ENCODE measurements at places on chromosomes 16 and 17.

DNA sequence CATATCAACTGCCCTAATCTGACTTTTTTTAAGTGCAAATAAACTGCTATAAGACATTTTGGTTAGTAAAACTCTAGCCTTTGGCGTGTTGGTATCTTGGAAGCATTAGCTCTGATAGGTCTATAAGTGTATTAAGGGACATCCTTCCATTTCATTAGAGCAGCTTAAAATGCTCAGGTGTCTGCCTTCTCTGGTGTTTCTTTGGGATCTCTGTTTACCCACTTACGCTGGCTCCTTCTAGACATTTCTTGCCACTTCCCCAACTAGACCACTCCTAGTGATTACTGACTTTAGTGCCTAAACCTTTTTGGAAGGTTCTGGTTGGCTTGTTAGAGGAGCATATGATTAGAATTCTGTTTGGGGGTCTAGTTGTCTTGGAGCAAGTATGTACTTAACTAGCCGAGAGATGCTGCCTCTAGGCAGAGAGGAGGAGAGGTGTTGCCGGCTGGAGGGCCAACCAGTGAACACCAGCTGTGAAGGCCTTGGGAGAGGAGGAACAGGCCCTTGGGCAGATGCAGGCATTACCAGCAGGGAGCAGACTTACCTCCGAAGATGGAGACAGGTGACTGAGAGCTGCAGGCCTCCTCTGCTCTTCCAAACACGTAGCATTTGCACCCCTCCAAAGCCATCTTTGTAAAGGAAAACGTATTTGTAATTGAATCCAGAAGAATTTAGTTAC lies 15.2 kb upstream of the CLEC18C start:
- DNase-seq, result no peak

- DNase-seq, result no peak
These were observed 30.9 kb downstream of the ZNF778 start for GRCh38 chr16:89248196-89248982.

DNA sequence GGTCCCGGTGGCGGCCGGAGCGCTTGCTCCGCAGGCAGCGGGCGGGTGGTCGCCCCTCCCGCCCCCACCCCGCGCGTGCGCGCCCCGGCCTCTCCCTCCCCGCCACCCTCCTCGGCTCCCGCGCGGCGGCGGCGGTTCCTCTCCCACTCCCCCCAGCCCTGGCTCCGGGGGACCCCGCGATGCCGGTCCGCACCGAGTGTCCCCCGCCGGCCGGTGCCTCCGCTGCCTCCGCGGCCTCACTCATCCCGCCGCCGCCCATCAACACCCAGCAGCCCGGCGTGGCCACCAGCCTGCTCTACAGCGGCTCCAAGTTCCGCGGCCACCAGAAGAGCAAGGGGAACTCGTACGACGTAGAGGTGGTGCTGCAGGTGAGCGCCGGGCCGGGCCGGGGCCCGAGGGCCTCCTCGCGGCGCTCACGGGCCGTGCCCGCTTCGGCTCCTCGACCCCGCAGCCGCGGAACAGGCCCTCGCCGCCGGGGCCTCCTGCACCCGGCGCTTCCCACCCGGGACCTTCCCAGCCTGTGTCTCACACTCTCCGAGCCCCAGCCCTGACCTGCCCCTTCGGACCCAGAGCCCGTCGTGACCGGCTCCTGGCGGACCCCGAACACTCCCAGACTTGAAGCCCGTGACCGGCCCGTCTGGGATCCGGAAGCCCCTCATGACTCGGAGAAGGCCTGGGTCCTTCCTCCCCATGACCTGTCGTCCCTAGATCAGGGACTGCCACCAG lies 490 bp downstream of the GID4 start:
- no peak for DNase-seq

DNA sequence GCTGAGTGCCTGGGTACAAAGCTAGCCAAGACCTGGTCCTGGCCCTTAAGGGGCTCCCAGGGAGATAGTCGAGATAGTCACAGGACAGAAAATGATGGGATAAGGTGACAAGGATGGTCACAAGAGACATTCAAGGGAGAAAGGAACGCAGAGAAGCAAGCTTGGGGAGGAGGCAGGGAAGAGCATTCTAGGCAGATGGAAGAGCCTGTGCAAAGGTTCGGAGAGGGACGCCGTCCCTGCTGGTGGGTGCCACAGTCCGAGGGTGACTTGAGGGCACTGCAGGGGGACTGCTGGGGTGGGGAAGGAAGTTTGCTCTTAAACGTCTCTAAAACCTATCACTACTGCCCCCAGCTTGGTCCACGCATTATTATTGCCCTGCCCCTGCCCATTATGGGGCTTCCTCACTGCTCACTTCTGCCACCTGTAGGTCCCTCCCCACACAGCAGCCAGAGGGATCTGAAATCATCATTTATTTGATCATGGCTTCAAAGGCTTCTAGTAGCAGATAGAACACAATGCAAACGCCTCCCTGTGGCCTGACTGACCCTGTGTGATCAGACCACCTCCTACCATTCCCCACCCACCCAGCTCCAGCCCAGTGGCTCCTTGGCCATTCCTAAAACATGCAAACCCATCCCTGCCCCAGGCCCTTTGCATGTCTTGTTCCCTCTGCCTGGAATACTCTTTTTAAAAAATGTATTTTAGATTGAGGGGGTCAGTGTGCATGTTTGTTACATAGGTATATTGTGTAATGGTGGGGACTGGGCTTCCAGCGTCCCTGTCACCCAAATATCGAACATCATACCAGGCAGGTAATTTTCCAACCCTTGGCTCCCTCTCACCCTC lies 60.3 kb downstream of the RMI2 start:
- peak; percentile 25 for DNase-seq

GRCh38 chr17:8914554-8914953 lies 47.1 kb upstream of the PIK3R6 start:
- no peak for DNase-seq

DNA sequence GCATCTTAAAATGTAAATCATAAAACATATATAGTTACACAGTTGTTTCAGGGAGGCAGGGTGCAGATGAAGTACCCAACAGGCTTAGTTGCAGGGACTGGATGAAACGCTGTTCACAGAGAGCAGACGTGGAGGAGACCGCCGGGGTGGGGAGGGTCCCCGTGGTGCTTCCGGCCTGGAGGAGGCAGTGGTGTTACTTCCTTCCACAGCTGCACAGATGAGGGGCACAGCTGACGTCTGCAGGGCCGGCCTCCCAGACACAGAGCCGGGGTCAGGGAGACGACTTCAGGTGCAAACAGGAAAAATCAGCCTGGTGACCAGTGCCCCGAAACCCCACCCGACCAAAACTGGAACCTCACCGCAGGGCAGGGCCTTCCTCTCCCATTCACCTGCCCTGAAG lies 17.1 kb downstream of the SPIRE2 start:
- no peak for DNase-seq

GRCh38 chr16:85254051-85254450 lies 141.8 kb upstream of the CIBAR2 start:
- DNase-seq, result no peak

GRCh38 chr17:29251184-29251583 lies 4.5 kb downstream of the CRYBA1 start:
- DNase-seq, result no peak

DNA sequence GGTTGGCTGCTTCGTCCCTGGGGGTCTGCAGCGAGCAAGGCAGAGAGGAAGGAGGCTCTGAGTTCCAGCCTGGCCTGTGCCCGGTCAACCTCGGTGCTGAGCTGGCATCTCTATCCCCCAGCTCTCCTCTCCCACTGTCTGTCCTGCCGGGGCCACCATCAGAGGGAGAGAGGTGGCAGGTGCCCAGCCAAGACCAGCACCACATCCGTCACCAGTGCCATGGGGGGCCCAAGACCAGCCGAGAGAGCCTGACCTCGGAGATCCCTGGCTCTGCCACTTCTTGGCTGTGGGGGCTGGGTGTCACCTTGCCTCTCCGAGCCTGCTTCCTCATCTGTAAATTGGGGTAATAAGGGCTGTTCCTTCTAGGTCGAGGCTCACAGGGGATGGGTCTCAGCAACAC lies 560 bp upstream of the P2RX1 start:
- no peak for DNase-seq

DNA sequence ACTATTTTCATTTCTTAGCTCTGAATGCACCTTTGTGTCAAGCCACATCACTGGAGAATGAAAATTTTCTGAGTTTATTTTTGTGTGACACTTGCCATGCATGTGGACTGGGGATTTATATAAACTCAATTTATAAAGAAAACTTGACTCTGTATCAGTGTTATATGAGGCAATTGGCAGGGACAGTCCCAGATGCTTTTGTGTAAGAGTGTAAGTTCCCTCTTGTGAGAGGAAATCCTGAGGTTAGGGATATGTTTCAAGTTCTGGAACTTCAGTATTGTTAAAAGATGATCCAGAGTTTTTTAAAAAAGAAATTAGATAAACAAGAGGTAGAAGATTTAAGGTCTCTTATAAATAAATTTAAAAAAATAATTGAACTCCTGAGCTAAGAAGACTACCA lies 10.9 kb upstream of the CCL8 start:
- DNase-seq, result no peak

GRCh38 chr16:78638371-78638770 lies 538.9 kb downstream of the WWOX start:
- no peak for DNase-seq

- no peak for DNase-seq
These were observed 1.2 kb upstream of the FDXR start for GRCh38 chr17:74873874-74874614.

- DNase-seq, result no peak
These were observed 5.6 kb upstream of the RNPS1 start for GRCh38 chr16:2273484-2273883.

DNA sequence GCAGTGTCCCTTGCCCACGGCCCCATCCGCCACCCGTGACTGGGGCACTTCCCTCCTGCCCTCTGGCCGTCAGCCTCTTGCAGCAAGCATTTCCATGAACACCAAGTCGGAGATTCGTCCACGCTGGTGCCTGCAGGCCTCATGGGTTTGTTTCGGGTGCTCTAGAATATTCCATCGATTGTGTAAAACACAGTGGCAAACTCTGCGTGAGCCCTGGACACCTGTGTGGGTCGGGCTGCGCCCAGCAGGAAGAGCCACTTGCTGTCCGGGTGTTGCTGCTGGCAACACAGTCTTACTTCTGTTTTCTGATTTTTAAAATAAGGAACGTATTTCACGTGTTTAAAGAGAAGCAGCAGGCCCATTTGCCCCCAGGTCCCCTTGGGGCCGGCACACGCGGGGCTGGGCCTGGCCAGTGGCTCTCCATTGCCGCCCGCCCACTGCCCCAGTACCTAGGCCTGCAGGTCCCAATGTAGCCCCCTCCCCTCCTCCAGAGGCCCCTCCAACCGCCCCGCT lies 10.0 kb downstream of the CYBC1 start:
- DNase-seq, result no peak

DNA sequence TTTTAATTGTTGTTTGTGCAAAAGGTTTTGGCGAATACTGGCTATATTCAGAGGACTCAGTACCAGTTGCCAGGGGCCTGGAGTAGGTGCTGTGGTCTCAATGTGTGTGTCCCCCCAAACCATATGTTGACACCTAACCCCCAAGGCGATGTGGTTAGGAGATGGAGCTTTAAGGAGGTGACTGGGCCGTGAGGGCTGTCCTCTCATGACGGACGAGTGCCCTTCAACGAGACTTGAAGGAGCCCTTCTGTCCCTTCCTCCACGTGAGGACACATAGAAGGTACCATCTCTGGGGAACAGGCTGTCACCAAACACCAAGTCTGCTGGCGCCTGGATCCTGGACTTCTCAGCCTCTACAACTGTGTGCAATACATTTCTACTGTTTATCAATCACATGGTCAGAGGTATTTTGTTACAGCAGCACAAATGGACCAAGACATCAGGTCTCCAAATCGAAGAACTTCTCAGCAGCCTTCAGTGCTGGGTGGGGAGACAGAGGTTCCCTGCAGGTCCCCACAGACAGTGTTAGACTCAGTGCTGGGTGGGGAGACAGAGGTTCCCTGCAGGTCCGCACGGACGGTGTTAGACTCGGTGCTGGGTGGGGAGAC lies 24.8 kb upstream of the METRNL start:
- no peak for DNase-seq

DNA sequence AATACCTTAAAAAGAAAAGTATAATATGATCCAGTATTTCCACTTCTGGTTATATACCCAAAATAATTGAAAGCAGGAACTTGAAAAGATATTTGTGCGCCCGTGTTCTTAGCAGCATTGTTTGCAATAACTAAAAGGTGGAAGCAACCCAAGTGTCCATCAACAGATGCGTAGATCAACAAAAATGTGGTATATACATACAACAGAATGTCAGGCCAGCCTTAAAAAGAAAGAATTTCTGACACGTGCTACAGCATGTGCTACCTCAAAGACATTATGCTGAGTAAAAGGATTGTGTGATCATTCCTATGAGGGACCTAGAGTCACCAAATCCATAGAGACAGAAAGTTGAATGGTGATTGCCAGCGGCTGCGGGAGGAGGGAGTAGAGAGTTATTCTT lies 133.1 kb downstream of the SPECC1 start:
- DNase-seq, result no peak

GRCh38 chr16:70159355-70160348 lies 13.9 kb upstream of the CLEC18C start:
- no peak for DNase-seq

GRCh38 chr16:14344292-14344691 lies 273.2 kb downstream of the MRTFB start:
- no peak for DNase-seq

- DNase-seq, result peak; percentile 8
These were observed 51.8 kb upstream of the JPH3 start for GRCh38 chr16:87550495-87550961.

- no peak for DNase-seq
These were observed 1.3 kb downstream of the APPBP2 start for GRCh38 chr17:60524463-60525327.

GRCh38 chr16:55938126-55938525 lies 63.0 kb upstream of the CES5A start:
- no peak for DNase-seq

DNA sequence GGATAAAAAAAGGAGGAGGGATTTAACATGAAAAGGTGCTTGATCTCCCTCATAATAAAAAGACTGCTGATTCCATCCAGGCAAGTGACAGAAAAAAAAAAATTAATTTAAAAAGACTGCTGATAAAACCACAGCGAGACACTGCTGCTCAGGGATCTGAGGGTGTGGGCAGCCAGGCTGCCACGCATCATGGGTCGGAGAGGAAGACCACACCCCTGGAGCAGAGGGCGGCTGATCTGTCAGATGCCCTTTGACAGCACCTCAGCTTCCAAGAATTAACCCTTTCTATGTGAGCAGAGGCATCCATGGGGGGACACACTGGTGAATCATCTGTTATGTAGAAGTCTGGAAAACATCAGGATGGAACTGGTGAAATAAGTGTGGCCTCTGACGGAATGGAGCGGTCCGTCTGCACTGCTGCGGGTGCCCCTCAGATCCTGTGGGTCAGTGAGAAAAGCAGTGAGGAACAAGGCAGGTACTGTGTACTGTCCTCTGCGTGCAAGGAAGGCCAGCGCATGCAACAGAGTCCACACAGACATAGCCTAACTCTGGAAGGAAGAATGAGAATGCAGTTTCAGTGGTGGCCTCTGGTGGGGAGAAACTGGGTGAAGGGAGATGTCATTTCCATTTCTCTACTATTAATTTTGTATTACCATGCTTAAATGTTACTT lies 19.8 kb downstream of the MAPT start:
- DNase-seq, result no peak

All from Panc1 (cell line).